ENCODE measurements at places on chromosomes 1 and 21.

DNA sequence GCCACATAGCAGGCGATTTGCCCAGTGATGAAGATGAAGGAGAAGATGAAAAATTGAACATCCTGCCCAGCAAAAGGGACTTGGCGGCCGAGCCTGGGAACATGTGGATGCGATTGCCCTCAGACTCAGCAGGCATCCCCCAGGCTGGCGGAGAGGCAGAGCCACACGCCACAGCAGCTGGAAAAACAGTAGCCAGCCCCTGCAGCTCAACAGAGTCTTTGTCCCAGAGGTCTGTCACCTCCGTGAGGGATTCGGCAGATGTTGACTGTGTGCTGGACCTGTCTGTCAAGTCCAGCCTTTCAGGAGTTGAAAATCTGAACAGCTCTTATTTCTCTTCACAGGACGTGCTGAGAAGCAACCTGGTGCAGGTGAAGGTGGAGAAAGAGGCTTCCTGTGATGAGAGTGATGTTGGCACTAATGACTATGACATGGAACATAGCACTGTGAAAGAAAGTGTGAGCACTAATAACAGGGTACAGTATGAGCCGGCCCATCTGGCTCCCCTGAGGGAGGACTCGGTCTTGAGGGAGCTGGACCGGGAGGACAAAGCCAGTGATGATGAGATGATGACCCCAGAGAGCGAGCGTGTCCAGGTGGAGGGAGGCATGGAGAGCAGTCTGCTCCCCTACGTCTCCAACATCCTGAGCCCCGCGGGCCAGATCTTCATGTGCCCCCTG is 3.3 kb downstream of the ZBTB18 start:
- DNase-seq: no peak

GRCh38 chr1:42713293-42713692 is 26.7 kb downstream of the CLDN19 start:
- no peak for DNase-seq

DNA sequence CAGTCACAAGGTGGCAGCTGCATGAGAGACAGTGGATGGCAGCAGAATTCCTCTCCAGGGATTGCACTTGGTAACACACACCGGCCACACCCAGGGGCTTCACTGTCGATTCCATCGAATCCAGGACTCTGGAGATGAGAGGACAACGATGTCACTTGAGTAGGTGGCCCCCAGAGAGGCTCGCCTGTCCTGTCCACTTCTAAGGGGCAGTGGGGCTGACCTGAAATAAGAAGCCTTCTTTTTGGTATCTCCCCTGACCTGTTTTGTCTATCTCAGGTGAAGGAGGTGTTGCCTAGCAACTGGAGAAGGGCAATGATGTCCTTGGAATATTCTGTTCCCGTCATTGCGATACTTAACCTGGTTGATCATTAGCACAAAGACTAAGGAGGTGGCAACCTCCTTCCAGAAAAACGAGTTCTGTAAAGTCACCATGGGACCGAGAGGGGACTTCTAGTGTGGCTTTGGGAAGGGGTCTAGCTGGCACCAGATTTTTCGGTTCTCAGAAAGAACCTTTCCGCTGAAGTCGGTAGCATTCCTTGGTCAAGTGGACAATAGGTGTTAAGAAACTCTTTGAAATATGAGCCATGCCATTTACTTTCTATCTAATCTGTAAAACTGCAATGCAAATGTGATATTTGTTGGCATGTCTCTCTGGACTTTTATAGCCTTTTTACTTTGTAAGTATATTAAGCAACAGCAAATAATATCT is 85.2 kb upstream of the TMPRSS2 start:
- DNase-seq: no peak

GRCh38 chr1:80113168-80114038 is 1106.9 kb upstream of the ADGRL4 start:
- no peak for DNase-seq

- no peak for DNase-seq
Observed at GRCh38 chr1:112319371-112320040, 76.5 kb upstream of the CTTNBP2NL start.

- DNase-seq: no peak
Observed at GRCh38 chr1:206606867-206607266, 5.4 kb downstream of the EIF2D start.

- DNase-seq: no peak
Observed at GRCh38 chr1:217715681-217716080, 84.5 kb downstream of the SPATA17 start.

GRCh38 chr1:205294175-205294917 is 27.2 kb downstream of the NUAK2 start:
- DNase-seq: no peak

GRCh38 chr1:85349224-85349623 is 72.8 kb upstream of the BCL10 start:
- no peak for DNase-seq

DNA sequence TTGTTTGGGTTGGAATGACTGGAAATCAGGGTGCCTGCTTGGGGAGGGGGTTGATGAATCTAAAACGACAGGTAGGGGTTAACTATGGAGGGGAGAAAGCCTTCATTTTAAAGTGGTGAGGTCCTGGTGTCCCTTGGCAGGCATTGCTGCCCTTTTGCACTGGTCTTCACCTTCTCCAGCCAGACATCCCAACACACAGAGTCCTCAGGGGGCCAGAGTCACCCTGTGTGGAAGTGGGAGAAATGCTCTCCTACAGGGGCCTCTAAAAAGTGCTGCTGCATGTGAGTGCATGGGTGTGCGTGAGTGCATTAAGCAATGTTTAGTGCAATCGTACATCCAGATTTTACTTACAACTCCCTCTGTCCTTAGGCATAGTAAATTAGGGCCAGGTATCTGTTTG is 39.0 kb downstream of the TEX35 start:
- no peak for DNase-seq

DNA sequence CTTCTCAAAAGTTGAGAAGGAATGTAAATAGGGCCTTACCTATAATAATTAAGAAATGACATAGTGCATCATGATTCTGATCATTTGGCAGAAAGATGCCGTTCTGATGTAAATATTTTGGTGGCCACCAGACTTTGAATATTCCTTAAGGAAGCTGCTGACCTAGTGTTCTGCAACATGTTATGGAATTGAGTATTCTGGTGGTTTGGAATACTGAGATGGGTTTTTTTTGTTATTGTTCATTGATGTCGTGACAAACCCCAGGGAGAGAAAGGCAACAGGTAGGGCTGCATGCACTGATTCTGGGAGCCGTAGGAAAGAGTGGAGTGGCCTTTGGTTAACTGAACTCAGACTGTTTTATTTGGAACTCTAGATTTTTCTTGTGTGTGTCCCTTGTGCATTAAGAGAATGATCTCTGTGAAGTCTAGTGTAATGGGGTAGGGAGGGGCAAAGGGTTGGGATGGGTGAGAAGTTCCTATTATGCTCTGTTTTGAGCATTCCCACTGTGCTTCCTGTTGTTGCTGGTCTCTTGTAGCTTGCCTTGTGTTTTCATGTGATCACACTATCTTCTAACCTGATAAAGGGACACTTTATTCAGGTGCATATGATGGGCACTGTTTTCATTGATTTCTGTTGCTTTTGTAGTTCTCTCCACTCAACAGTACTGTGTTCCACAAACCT is 25.0 kb downstream of the ZBTB8B start:
- DNase-seq: no peak

DNA sequence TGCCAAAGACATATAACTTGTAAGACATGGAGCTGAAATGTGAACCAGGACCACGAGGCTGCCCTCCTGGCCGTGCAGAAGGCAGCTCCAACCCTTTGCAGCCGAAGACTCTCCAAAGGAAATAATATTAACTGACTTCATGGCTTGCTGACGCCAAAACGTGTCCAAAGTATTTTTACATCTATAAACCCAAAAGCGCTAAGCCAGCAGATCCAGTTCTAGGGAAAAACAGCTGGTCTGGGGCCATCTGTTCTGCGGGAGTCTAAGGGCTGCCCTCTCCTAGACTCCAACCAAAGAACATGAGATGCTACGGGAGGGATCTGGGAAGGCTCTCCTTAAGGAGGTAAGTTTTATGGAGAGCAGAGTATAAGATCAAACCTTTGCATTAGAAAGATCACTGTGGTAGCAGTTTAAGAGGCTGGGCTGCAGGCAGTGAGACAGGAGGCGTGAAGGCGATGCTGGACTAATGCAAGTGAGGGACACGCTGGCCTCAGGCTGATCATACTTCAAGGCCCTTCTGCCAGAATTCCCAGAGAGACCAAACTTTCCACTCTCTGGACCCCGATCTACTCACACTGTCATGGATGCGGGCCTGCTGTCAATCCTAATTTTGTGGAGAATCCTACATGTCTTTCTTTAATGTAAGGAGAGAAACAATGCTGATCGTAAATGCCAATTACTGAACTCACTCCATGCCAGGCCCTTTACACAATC is 1.2 kb downstream of the TMEM53 start:
- no peak for DNase-seq

DNA sequence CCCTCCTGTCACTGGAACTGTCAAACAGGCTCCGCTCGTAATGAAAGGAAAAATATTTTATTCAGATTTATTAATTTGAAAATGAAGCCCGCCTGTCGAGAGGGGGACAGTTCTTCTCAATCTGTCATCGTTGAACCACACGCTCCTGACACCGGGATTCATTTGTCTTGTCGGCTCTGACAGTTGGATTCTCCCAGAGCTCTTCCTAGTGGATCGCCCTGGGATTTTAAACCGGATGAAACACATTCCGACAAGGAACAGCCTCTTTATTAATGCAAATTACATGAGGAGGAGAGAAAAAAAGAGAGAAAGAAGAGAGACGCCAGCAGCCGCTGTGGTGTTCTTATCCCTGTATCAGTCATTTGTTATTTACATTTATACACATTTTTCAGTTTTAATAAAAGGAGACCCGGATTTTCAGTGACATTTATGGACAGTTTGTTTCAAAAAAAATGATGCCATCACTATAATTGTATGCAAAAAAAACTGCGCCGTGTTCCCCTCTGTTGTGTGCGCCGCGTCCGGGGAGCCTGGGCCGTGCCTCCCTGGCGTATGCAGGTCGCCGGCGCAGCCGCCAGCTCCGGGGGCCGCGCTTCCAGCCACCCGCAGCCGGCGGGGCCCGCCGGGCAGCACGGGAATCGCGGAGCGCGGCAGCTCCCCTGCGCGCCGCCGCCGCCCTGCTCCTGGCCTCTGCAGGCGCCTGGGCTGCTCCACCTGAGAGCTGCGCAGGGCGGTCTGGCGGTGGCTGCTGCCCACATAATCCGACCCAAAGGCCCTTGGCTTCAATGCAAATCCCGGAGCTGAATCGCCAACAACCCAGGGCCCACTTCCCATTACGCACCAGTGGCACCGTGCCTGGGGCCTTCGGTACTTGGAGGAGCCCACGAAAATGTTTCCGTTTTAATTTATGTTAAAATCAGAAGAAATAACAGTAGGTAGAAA is 237.9 kb upstream of the PBX1 start:
- no peak for DNase-seq

DNA sequence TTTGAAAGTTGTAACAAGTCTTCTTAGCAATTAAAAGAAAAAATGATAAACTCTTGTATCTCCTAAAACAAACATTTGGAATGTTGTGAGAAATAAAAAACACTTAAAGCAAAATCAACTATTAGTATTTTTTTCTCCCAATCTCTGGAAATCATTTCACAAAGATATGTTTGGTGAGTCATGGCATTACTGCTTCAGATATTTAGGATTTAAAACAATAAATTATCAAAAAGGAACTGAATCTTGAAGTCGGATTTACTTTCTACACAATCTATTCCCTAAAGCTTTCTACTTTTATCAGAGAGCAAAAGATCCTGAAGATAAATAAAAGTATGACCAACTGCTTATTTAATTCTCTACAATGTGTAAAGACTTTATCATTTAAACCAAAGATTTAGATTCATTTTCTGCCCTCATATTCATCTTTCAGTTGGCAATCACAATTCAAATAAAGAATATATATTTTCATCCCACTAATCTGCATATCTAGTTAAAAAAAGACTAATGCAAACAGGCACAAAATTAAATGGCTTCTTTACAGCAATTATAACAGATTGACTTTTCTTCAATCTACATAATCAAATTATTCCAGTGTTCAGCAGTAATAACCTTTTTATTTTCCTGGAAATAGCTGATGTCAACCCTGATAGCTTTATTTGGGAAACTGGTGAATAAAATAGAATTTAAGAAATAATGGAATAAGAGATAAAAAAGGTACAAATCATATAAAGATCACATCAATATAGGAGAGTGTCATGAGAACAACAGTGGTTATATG is 230.0 kb downstream of the COP1 start:
- DNase-seq: no peak

GRCh38 chr1:197210426-197210825 is 57.6 kb upstream of the CRB1 start:
- no peak for DNase-seq

GRCh38 chr1:176605176-176605575 is 142.2 kb downstream of the PAPPA2 start:
- DNase-seq: no peak

DNA sequence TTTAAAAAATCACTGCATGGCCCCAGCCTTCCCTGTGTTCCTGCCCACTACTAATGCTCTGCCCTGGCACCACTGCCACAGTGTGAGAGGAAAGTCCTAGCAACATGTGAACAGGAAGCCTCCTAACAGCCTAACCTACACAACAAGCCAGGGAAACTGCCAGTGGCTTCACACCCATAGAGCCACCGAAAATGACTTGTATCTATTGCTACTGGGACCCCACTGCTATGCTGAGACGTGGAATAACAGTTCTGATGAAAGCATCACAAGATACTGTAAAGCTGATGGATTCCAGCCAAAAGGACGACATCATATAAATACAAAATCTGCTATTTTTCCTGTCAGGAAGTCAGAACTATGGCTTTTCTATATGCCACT is 74.9 kb downstream of the JAK1 start:
- DNase-seq: no peak

DNA sequence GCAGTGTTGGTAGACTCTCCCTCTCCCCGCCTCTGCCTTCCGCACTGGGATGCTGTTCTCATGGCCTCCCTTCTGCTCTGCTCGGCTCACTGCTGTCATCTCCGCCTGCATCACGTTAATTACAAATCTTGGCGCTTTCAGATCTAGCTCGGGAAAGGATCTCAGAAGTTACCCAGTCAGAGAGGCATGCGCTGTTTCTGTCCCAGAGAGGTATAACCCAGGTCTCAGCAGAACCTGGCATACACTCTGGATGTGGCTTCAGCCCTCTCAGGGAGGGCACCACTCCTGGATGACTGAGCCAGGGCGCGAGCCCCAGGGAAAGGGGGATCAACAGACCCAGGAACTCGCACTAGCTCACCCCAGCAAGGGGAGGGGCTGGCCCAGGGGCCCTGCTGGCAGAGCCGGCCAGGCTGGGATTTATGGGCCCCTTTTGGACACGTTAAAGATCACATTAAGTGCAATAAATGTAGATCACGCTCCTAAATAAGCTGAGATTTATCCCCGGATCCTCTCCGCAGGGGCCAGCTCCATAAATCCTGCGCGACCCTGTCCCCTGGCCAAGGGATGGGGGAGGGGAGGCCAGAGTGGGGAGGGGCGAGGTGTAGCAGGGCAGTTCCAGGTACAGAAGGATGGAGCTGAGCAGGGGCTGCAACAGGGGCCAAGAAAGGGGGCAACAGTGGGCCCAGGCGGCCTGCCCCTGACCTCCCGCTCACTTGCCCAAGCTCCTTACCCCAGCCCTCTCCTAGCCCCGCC is 101.3 kb upstream of the ZBTB40 start:
- no peak for DNase-seq

GRCh38 chr1:213417225-213417820 is 366.3 kb downstream of the RPS6KC1 start:
- DNase-seq: no peak

GRCh38 chr1:29991025-29991424 is 732.4 kb downstream of the MATN1 start:
- DNase-seq: no peak
